NCI-H748 treated with DMSO at 0.1 percent for 48 hours (cell line): ENCODE measurements at places on chromosomes 1 and 21.

DNA sequence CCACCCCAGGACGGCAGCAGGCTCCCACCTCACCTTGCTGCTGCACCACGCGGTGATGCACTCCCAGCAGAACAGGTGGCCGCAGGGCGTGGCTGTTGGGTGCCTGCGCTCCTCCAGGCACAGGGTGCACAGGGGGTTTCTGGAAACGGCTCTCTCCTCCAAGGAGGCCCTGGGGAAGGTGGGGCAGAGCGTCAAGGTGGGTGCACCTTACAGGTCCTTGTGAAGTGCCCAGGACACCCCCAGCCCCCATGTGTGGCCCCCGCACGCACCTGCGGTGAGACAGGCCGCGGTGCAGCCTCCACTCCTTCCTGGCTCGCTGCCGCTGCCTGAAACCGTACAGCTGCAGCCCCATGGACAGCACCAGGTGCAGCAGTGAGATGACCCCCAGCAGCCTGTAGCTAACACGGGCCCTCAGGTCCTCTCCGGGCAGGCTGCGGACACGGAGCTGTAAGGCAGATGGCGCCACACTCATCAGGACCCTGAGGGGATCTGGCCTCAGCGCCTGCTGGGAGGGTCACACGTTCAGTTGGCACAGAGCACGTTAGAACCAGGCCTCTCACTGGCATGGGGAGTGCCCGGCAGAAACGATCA, 5.8 kb downstream of the PEX10 start:
- no peak for DNase-seq

GRCh38 chr1:208857465-208857864, 613.3 kb upstream of the PLXNA2 start:
- DNase-seq: no peak

DNA sequence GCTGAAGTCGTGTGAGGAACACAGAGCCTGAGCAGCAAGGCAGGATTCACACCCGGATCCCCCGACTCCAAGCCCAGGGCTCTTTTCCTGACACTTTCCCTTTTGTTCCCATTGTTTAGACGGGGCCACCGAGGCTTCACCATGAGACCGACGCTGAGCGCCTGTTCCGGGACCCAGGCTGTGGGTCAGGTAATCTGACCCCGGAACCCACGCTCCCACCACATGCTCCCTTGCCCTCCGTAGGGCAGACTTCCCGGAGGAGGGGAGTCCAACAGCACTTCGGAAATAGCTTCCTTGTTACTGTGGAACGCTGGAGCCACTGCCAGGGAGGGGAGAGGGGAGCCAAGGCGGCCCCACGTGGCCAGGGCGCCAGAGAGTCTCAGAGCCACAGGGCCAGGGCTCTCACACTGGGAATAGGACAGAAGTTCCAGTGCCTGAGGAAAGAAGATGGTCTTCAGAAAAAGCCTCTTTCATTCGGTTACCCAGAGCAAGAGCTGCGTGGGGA, 18.4 kb downstream of the RUNX3 start:
- no peak for DNase-seq

DNA sequence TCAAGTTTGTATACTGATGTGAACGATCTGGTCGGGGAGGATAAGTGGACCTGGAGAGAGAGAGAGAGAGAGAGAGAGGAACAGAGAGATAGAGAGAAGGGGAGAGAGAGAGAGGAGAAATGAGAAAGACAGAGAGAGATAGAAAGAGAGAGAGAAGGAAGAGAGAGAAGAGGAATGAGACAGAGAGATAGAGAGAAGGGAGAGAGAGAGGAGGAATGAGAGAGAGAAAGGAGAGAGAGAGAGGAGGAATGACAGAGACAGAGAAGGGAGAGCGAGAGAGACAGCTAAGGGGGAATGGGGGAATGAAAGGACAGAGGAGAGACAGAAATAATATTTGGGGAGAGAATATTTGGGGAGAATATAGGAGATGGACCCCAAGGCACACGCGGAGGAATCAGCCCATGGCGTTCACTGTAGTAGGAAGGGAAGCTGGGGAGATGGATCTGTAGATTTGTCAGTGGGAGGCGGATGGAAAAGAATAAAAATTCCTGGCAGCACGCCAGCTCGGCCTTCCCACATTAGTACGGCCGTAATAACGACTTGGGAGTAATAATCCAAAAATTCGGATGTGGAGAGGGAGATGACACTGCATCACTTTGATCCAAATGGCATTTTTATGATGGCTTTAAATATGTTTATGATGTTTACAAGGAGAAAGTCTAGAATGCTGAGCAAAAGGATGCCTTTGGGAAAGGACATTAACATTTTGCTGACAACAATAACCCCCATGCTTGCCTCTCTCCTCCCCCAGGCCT, 159.8 kb upstream of the KCNJ6 start:
- DNase-seq: no peak

GRCh38 chr21:45763074-45763473, 119.5 kb downstream of the PCBP3 start:
- no peak for DNase-seq

DNA sequence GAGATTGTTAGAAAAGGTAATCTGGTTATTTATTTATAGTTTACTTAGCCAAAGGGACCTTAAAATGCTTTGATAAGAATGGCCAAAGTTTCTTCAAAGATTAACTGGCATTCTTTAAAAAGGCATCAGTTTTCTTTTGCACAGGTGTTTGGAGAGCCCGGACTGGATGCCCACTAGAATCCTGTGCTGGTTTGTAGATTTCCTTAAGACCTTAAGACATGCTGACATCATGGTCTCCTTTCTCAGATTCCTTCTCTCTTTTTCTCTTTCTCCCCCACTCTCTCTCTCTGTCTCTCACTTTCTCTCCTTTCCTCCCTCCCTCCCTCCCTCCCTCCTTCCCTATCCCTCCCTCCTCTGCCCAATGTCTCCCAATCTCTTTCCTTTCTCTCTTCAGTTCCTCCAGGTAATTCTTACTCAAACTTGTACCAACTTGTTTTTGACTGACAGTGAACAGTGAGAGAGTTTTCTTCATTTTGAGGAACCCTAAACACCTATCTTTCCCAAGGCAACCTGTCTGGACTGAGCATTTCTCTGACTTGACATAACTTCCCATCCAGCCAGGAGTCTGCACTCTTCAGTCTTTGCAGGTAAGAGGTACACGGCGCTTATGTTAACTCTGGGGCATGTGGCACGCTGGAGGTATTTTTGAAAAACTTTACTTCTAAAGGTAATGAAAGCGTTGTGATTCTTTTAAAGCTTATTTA, at the start of gene KCNJ15:
KCNJ15 (plus strand) TSS at position 393 of the 704 bp plus-strand sequence. CDS start 42,271 bp downstream, outside the sequence.
- no peak for DNase-seq
